ENCODE measurements at places on chromosomes 13 and 19. TPM values are rescaled to one million over a fixed set of nuclear protein-coding genes. Genes with fewer than 3 reads are reported as not detected.

Gene CD70
- total RNA-seq = 80.5 TPM

Gene CGB1
- not detected for total RNA-seq

Gene NAPA
- 56.5 TPM for total RNA-seq

Gene TNFSF13B
- not detected for total RNA-seq

Gene TRAPPC5
- 150 TPM for total RNA-seq

Gene KLF2
- 8.2 TPM for total RNA-seq

Gene HMG20B
- 108 TPM for total RNA-seq

Gene ZNF625
- 10.0 TPM for total RNA-seq

Gene SELENOV
- not detected for total RNA-seq

All from OCI-LY7 (cell line).